Activated T-cell treated with anti-CD3 and anti-CD28 coated beads, Interleukin-2, amount 50 U/mL, for 4 hours (primary cell): ENCODE measurements at places on chromosomes 11 and 22. TPM values are rescaled to one million over a fixed set of nuclear protein-coding genes. Genes with fewer than 3 reads are reported as not detected.

- DNase-seq, result no peak
Observed at GRCh38 chr11:126140201-126140925, 71.1 kb downstream of the RPUSD4 start.

GRCh38 chr11:67442504-67443404 is 522 bp downstream of the CORO1B start:
- no peak for DNase-seq

DNA sequence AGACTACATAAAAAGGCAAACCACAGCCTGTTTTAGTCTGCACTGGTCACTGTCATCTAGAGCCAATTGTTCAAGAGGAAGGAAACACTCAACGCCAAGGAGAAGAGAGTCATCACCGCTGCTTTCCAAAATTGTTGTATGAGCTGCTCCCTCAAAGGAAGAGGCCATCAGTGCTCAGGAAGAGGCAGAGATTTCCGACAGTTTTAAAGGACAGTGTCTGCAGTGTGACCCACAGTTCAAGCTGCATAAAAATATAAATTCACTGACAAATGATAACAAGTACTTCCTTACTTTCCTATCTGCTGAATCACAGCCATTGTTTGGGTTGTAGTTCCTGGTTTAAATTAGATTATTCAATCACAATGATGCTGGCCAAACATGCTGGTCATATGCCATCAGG is 16.4 kb downstream of the PRCP start:
- no peak for DNase-seq

DNA sequence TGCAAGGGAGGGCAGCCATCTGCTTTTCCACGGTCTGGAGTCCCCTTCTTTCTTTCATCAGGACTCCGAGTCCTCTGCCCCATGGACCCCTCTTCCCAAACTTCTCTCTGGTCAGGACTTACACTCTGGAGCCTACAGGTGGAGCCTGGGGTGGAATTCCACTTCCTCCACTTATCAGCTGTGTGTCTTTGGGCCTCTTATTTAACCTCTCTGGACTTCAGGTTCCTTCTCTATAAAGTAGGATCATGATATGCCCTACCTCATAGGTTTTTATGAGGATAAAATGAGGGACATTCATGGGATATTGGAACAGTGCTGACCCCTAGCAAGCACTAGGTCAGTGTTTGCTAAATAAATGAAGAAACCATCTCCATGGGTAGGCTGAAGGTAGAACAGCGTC is 1.7 kb downstream of the LINC01488 start:
- DNase-seq, result no peak

DNA sequence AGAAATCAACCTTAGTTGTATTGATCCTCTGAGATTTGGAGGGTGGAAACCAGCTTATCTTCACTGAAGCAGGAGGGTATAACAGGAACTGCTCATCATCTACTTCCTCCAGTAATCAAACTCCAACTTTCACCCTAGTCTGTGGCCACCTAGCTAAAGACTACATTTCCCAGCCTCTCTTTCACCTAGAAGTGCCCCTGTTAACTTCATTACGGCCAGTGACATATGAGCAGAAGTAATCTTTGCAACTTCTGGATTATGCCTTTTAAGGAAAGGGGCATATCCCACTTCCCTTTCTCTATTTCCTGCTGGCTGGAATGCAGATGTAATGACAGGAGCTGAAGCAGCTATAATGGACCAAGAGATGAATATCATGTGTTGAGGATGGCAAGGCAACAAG is 7.6 kb upstream of the VPS37C start:
- no peak for DNase-seq

DNA sequence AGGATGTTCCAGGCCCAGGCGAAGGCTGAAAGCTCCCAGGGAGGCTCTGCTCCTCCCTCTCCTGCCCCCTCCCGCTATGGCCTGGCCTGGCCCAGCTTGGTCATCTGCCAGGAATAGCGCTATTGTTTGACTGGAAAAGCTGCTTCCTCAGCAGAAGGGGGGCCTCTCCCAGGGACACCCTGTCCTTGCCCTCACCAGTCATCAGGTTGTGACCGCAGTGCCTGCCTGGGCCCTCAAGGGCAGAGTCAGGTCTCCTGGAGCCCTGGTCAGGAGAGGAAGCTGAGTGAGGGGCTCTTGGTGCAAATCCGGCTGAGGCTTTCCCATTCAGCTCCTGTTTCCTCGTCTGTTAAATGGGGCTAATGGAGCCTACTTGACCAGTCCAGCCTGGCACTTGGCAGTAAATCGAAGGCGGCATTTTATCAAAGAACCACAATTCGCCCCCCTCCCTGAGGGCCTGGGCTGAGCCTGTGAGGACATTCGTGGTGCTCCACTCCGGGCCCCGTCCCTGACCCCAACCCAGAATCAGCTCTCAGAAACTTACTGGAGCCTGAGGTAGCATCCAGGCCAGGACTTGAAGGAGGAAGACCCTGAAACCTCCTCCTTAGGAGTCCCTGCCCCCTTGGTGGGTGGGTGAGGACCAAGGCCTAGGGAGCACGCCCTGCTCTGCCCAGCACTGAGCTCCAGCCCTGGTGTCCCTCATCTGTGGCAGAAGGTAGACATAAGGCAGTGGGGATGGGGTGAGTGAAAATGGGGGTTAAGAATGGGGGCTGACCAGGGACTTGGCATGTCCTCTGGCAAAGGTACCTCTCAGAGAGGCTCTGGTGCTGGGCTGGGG is 2.0 kb upstream of the CASTOR1 start:
- DNase-seq, result no peak

Gene SYT8
- total RNA-seq, result not detected

Gene PAFAH1B2
- total RNA-seq, result 80.0 TPM
